ENCODE measurements at places on chromosomes 6 and 20.

GRCh38 chr20:24736131-24736843 is 212.8 kb upstream of the CST7 start:
- no peak for DNase-seq

- DNase-seq = no peak
Observed at GRCh38 chr6:152948150-152948768, 34.6 kb downstream of the FBXO5 start.

DNA sequence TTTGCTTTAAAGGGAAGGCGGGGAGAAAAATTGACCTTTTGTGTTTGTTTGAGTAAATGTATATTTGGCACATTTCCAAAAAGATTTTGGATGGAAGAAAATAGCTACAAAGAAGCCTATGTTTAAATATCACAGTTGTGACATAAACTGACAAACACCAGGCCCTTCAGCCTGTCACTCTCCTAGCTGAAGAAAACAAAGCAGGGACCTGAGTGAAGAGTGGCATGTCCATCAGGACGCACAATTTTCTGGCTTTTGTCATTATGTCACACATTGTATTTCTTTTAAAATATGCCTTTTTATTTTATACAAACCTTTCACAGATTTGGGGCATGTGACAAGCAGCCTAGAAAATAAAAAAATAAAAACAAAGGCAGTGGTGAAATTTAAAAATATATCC is 241.2 kb downstream of the OGFRL1 start:
- no peak for DNase-seq

DNA sequence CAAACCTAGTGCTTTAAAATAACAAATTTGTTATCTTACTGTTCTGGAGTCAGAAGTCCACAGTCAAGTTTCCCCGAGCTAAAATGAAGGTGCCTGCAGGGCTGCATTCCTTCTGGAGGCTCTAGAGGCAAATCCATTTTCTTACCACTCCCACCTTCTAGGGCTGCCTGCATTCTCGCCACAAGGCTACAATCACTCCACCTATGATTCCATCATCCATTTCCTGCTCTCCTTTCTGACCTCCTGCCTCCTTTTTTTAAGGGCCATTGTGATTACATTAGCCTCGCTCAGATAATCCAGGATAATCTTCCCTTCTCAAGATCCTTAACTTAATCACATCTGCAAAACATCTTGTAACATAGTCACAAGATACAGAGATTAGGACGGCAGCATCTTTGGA is 42.4 kb upstream of the SIRT5 start:
- DNase-seq = no peak

DNA sequence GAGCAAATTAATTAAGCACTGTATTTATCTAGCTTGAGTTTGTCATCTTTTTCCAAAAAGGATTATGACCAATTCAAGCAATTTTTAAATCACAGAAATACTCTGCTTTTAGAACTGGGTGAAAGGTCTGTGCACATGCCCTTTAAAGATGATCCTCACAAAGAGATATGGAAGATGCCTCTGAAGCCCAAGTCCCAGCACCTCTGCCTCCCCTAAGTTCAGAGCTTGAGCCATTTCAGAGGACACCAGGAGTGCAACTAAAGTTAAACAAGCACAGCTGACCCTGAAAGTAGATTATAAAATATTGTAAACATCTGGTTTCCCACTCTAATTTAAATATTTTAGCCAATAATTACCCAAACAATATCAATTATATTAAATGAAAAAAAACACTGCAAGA is 139.5 kb upstream of the BEND6 start:
- no peak for DNase-seq

Measured in stimulated activated CD8-positive, alpha-beta memory T cell treated with anti-CD3 and anti-CD28 coated beads, Interleukin-4, amount 100 ng/mL, for 48 hours (primary cell).